ENCODE measurements at places on chromosomes 12 and 14.

GRCh38 chr12:85466890-85467289 lies 186.9 kb downstream of the ALX1 start:
- no peak for DNase-seq

GRCh38 chr14:102508774-102509745 lies 516 bp downstream of the ANKRD9 start:
- no peak for DNase-seq

DNA sequence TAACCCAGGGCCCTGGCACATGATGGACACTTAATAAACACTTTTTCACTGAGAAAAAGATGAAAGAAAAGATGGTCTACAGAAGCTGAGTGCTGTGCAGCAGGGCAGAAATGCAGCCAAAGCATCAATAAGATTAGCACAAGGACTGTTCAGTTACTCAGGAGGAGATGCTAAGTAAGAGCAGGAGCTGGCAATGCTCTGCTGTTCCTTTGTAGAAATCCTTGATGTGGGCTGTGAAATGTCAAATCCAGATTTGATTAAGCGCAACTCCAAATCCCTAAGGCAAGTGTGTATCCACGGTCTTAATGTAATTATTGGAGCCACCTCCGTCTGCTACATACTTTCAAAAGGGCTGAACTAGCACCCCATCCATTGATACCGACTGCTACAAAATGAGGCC lies 151.8 kb upstream of the BTG1 start:
- no peak for DNase-seq

GRCh38 chr12:67609226-67609870 lies 39.2 kb upstream of the DYRK2 start:
- no peak for DNase-seq

DNA sequence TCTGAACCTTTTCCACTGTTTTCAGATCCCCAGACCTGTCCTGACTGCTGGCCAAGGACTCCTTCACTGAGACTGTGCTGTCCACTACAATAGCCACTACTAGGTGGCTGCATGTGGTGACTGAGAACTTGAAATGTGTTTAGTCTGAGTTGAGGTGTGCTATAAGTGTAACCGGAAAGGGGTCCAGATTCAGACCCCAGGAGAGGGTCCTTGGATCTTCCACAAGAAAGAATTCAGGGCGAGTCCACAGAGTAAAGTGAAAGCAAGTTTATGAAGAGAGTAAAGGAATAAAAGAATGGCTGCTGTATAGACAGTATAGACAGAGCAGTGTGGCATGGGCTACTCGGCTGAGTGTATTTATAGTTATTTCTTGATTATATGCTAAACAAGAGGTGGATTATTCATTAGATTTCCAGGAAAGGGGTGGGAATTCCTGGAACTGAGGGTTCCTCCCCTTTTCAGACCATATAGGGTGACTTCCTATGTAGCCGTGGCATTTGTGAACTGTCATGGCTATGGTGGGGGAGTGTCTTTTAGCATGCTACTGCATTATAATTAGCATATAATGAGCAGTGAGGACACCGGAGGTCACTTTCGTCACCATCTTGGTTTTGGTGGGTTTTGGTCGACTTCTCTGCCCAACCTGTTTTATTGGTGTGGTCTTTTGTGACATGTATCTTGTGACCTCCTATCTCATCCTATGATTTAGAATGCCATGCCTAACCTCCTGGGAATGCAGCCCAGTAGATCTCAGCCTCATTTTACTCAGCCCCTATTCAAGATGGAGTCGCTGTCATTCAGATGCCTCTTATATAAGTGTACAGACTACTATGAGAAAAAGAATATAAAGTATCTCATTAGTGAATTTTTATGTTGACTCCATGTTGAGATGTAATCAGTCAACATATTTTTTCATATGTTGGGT lies 70.0 kb upstream of the SRSF5 start:
- DNase-seq, result no peak

GRCh38 chr14:51401756-51402155 lies 161.7 kb downstream of the TMX1 start:
- no peak for DNase-seq

DNA sequence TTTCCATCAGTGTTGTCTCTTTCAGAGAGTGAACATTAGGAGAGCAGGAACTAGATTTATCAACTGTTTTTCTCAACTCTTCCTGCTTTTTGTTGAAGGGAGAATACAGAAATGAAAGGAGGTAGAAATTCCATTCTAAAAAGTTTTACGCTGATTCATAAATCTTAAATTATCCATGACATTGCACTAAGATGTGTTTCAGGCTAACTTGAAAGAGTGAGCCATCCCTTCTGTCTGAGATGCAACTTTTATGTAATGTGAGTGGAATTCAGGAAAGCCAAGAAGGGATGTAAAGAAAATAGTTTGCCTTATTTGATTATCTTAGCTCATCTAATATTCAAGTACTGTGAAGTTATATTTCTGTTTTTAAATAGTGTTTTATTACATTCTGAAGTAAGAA lies 349.5 kb upstream of the RGS6 start:
- no peak for DNase-seq

DNA sequence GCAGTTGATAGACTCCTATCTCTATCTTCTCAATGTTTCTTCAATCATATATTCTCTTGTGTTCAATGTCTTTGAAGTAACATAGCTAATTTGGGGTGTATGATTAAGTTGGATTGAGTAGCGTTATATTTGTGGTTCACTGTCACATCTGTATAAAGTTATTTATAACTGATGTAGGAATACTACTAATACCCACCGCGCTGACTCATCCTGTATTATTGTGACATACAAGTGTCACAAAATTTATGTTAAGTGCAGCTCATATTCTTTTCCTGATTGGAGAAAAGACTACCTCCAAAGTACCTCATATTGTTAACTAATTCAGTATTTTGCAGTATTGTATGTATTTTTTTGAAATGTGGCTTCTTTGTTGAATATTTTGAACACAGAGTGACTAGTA lies 940.8 kb downstream of the SLC6A15 start:
- no peak for DNase-seq

DNA sequence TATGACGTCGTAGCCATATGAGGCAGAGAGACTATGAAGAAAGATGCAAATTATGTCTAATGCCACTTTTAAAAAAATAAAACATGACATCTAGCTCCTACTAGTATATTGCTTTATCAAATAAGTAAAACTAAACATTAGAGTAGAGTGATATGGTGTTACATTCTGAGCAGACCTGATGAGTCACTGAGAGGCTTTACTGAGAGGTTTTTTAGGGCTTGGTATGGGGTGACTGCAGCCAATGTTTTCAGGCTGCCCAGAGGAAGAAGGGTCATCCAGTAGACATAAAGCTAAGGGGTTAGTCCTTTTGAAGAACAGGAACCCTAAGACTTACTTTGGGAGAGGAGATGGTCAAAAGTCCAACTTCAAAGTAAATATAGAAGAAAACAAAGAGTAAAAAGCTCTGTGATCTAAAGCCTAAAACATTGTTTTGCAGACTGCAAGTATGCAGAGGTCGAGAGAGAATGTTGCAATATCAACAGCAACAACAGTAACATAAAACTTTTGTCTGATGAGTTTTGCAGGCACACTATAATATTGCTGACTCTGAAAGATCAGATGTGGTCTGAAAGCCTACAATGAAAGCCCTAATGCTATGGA lies 774.7 kb downstream of the TMTC2 start:
- no peak for DNase-seq

DNA sequence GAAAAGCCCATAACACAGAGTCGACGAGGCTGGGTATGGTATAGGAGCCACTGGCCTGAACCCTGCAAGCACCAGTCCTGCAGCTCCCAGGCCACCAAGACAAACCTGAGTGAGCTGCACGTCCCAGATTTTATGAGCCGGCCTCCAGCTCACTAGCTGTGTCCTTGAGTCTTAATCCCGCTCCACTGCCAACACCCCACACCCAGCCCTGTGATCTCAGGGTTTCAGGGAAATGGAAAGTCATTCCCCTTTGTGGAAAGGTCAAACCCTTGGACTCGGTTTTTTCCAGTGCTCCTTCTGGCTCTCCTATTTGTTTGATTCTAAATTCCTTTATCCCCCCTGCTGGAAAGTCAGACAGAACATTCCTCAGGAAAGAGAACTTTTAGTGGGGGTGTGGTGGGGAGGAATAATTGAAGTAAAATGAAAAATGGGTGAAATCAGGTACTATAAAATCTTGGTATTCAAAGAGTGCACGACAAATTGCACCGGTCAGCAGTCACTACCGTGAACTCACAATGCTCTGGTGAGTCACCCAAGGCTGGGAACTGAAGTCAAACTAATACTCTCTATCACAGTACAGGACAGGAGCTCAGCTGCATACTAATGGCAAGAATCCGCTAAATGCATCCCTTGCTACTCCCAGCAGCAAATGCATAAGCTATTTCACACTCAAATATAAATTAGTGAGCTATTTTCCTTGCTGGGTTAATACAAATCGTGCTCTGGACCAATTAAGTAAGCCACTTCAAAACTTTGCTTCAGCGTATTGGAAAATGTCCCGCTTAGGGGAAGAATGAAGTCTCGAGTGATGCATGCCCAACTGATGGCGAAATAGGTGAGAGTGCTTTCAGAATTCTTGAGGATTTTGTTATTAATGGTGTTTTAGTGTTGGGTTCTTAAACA lies 9.0 kb downstream of the PITPNM2 start:
- DNase-seq, result no peak

- DNase-seq, result no peak
Measured at GRCh38 chr12:129607301-129607700, 296.5 kb downstream of the TMEM132D start.

GRCh38 chr12:62214846-62215245 lies 45.4 kb upstream of the USP15 start:
- DNase-seq, result no peak

GRCh38 chr12:69027411-69027881 lies 94.5 kb upstream of the CPM start:
- DNase-seq, result no peak

DNA sequence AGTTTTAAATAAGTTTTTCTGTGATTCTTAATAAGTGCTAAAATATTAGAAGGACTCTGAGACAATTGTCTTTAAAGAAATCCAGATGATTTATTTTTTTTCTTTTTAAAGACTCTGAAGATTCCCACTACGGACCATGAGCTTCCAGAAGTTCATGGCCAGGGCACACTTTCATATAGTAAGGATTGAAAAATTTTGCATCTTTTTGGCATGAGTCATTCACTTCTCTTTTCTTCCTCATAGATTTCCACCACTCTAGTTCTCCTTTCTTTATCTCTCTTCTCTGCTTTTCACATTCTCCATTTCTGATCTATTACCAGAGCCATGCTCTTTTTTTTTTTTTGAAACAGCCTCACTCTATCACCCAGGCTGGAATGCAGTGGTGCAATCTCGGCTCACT lies 385.8 kb downstream of the FLRT2 start:
- DNase-seq, result no peak

GRCh38 chr12:27273114-27273513 lies 29.0 kb downstream of the STK38L start:
- DNase-seq, result no peak

DNA sequence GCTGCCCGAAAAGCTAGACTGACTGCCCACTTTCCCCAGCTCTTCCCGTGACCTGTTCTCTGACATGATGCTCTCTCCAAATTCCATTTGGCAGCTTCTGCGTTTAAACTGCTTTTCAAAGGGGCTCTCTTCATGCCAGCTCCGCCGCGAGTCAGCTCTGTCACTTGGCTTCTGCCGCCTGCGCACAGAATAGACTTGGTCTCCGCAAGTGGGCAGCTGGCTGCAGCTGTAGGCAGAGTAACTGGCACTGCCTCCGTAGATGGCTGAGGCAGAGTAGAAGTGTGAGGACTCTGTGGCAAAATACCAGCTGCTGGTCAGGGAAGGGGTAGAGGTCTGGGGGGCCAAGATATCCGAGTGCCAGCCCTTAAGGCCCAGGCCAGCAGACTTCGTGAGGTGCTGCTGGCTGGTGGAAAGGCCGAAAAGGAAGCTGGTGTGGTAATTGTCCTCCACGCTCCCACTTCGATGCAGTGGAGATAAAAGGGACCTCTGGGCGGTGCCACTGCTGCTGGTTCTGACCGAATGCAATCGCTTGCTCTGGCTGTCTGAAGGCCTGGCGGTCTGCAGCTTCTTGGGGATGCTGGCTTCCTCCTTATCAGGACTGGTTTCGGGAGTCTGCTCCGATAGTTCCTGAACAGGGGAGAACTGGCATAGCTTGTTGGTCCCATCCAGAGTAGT lies 85.7 kb downstream of the DUSP16 start:
- DNase-seq, result no peak

DNA sequence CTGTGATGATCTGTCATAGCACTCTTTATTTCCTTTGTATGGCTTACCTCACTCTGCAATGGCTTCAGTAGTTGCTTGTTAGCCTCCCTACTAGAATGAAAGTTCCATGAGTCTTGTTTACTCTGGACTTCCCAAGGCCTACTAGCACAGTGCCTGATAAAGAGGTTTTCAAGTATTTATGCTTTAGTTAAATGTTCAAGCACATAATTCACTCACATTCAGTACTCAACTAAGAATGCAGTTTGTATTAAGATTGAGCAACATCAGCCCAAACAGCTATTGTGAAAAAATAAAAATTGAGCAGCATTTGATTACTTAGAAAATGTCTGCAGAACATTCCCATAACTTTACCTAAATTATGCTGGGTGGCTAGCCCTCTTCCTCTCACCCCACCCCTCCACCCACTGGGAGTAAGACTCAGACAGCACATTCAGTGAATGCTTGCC lies 158.9 kb upstream of the AMIGO2 start:
- DNase-seq, result no peak

DNA sequence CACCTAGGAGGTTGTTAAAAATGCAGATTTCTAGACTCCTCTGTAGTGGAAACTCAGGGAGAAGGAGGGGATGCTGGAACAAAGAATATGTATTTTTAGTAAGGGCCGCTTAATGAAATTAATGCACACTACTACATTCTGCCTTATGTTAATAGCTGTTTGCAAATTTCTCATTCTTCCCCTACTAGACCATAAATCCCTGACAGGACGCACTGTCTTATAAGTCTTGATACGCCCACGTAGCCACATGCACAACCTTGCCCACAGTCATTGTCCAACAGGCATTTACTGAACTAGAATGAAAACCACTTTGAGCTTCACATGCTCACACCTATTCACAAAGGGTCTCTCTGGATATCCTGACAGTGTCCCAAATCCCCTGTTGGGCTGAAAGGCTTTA lies 10.5 kb downstream of the KRT2 start:
- DNase-seq, result no peak

GRCh38 chr12:122102331-122102730 lies 23.8 kb downstream of the MLXIP start:
- DNase-seq, result no peak

DNA sequence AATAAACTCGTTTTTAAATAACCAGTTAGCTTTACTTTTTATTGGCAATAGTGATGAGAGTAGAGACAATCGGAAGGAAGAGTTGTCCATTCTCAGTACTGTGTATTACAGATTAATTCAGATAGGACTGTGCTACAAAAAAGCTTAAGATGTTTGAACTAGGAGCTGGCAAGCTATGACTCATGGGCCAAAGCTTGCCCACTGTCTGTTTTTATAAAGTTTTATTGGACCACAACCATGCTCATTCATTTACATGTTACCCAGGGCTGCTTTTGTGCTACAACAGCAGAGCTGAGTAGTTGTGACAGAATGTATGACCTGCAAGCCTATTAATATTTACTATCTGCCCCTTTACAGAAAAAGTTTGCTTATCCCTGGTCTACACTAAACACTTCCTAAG lies 19.4 kb downstream of the GNS start:
- no peak for DNase-seq

GRCh38 chr14:64656986-64657385 lies 47.2 kb upstream of the PLEKHG3 start:
- DNase-seq, result no peak

- DNase-seq, result no peak
Measured at GRCh38 chr14:77478796-77479195, 19.8 kb downstream of the ISM2 start.

Measured in T-cell (primary cell).